Right lung (tissue), 10 donors: ENCODE measurements at places on chromosomes 2 and 18. TPM values are rescaled to one million over a fixed set of nuclear protein-coding genes. Genes with fewer than 3 reads are reported as not detected.

DNA sequence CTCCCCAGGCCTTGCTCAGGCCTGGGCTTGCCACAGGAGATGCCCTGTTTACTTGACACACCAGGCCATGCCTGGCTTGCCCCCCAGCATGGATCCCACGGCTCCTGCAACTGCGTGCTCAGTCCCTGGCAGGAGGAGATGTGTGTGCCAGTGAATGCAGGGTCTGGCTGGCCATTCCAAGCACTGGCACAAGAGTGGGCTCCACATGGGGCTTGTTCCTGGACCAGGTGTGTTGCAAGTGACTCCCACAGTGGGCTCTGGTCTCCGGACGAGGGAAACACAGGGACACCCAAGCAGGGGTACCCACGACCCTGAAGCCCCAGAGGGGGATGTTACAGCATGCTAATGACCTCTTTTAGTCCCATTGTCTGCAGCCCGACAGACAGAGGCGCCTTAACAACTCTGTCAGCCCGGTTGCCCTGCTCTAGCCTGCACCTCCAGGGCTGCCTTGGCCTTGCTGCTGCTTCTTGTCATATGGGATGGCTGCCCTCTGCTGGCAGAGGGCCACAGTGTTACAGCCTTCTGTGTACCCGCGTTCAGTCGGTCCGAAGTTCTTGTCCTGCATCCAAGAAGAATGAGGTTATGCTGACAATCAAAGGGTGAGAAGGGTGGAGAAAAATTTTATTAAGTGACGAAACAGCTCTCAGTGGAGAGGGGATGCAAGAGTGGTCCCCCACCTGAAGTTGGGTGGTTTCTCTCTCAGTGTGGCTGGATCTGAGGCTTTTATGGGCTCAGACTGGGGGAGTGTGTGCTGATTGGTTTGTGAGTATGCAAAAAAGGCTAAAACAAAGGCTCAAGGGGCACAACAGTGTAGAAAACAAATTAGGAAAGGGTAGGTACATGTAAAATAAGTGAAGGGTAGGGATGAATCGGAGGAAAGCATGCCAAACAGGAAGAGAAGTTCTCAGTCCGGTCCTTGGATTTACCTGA, 180.4 kb downstream of the MBD5 start:
- no peak for DNase-seq

DNA sequence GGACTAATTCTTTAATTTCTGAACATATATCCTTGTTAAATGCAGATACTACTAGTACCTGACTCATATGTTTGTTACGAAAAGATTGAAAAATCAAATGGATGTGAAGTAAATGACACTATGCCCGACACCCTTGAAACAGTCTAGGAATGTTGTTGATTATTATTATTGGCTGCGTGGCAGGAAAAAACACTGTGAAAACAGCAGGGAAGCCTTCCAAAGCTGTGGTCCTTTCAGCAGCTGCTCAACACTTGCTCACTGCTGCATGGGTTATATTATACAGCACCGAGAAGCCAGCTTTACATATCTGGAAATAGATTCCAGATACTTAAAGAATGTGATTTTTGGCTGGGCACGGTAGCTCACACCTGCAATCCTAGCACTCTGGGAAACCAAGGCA, 26.5 kb downstream of the CRYGD start:
- no peak for DNase-seq

GRCh38 chr2:31060397-31060796, 77.8 kb downstream of the GALNT14 start:
- DNase-seq, result no peak

DNA sequence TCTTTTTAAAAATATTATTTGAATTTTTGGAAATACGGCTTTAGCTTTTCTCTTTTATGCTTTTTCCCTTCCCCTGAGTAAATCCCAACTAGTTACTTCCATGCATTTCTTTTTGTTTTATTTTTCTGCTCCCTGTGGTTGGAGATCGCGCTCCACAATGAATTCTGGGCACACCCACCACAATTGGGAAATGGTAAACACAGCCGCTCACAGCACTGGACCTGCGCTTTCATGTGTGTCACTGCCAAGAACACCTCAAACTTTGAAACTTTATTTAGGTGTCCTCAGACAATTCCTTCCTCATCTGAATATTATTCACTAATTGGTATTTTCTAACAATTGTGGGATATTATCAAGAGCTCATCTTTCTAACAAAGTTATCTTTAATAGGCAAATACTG, 82.8 kb upstream of the TMEM18 start:
- DNase-seq, result no peak

- no peak for DNase-seq
Observed at GRCh38 chr2:19292007-19292406, 66.4 kb downstream of the OSR1 start.

DNA sequence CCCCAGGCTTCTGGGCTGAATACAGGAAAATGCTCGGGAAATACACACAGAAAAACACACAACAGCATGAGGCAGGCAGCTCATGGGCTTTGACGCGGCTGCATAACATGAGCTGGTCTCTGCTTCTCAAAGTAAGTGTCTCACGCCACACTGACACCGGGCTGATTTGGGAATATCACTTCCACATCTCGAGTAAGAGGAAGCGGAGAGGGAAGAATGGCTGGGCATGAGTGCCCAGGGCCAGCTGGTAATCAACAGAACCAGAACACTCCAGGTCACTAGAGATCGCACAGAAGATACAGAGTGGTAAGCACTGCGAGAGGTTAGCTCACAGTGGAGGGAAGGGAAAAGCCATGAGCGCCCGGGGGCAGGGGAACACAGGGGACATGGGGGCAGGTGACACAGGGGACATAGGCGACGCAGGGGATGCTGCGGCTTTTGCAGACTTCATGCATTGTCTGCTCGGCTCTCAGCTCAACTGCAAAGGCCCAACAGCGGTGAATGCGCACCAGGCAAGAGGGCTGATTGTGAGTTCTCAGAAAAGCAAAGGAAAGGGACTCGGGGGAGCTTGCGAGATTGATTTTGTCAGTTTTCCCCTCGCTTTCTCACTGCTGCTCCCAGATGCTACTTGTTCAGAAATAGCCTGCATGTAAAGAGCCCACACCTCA, 141.4 kb downstream of the MBP start:
- DNase-seq, result no peak

The ALLC gene
- not detected for polyA plus RNA-seq

The CELF4 gene
- polyA plus RNA-seq, result 7.1 TPM

DNA sequence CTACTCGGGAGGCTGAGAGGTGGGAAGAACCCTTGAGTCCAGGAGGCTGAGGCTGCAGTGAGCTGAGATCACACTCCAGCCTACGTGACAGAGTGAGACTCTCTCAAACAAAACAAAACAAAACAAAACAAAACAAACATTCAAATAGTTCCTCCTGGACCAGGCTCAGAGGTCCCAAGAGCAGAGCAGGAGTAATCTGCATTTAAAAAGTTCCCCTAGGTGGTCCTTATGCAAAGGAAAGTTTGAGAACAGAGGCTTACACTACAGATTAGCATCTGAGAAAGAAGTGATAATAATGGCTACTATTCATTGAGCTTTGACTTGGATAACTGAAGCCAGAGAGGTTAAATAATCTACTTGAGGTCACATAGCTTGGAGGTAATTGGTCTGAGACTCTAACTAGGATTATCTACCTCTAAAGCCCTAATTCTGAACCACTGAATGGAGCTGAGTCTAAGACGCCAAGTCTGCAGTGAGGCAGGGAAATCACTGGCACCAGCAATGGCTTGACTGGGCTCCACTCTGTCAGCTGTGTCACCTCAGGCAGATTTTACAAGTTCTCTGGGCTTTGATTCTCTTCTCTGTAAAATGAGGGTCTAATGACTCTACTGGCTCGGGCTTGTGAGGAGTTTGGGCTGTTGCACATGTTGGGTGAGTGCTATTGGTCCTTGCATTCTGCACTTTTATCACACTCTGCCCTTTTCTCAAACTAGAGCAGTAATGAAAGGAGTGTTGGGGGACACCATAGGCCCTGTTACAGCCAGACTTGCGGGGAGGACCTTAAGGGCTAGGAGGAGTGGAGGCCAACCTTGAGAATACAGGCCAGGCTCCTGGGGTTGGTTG, 29.2 kb upstream of the DLX2 start:
- no peak for DNase-seq
